ENCODE measurements at places on chromosomes 11 and 22.

GRCh38 chr22:18985780-18986179 is 49.7 kb upstream of the PRODH start:
- no peak for DNase-seq

GRCh38 chr11:104736502-104736901 is 161.8 kb downstream of the CASP12 start:
- no peak for DNase-seq

DNA sequence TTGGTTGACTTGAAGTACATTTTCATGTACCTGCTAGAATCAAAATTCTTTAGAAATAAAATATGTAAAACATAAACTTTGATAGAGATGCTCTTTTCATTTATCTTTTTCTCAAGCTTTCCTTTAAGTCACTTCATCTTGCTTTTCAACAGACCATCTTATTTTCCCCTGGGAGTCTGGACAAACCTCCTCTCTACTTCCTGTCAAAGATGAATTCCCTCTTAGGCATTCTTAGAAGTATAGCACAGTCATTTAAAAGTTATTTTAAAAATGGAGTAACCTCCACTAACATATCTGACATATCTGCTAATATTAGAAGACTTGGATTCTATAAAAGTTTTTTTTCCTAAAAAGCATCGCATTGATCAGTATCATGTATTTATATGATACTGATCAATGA is 84.8 kb upstream of the PAX6 start:
- DNase-seq = no peak

GRCh38 chr11:26011474-26011873 is 320.5 kb upstream of the ANO3 start:
- DNase-seq = no peak

DNA sequence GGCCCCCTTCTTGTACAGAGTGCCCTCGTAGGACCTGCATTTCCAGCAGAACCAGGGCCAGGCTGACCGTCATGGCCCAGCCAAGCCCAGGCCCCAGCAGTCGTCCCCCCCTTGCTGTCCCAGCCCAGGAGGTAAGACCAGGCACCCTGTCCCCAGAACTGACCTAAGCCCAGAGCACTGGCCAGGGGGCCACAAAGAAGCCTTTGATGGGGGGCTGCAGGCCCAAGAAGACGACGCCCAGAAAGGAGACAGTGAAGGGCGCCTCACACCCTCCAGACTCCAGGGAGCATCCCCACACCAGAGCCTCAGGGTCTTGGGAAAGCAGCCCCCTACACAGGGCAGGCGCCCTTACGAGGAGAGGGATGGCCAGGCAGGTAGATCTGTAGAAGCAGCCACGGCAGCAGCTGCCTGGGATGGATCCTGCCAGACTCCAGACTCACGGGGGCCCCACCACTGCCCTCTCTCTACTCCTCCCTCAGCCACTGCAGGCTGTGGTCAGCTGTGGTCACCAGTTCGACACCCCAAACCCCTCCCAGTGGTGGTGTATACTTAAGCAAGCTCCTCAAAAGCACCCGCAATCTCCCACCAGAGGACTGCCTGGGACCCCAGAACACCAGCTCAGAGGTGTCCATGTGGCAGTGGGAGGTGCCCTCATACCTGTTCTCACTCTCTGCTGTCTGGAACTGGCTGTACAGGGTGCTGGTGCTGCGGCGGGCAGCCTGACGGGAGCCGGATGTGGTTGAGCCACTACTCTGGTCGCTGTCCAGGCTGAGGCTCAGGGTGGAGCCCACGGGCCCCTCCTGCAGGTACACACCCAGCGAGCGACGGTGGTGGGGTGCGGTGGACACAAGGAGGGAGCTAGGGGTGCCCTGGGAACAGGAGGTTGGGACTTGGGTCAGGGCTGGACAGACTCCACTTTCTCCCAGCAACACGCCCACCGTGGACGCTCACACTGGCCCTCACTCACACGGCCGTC is 27.0 kb downstream of the SBF1 start:
- no peak for DNase-seq

DNA sequence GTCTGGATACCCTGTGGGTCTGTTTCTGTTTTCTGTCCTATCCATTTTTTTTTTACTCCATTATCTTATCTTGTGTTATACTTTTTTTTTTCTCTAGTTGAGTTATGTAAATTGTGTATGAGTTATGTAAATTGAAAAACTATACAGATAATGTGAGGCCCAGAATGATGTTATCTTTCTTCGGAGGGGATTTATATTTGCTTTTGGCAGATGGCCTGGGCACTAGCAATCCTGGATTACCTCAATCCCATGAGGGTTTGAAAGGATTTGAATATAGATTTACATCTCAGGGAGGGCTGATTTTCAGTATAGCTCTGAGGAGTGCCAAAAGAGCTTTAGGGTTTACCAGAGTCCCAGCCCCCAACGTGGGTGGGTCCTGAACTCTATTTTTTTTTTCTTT is 71.0 kb downstream of the CSTPP1 start:
- DNase-seq = no peak

DNA sequence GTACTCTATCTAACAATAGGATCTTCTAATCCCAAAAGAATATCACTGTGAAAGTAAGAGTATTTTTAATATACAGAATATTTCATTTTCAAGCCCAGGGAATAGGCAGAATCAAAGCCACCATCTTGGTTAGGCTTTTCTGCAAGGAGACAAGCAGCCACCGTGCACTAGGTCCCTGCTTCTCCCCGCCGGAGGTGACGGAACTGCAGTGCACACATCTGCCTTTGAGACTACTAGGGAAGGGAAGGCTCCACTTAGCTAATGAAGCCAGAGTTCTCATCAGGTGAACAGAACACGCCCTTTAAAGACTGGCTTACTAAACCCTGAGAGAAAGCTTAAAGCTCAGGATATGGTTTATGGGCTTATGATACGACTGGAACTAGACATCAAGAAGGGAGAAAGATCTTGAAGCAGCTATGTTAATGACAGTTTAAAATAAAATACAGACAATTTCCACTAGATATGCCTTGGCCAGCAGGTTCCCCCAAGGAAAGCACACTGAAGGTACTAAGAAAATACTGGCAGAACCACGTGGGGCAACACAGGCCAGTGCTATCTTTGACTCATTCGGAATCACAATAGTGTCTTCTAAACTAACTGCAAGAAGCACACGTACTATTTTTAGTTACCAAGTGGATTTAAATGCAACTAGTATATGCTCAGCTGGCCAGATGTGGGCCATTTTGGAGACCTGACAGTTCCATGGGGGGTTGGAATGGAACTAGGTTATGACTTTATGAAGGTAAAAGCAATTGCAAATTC is 127.4 kb upstream of the LMO1 start:
- no peak for DNase-seq

DNA sequence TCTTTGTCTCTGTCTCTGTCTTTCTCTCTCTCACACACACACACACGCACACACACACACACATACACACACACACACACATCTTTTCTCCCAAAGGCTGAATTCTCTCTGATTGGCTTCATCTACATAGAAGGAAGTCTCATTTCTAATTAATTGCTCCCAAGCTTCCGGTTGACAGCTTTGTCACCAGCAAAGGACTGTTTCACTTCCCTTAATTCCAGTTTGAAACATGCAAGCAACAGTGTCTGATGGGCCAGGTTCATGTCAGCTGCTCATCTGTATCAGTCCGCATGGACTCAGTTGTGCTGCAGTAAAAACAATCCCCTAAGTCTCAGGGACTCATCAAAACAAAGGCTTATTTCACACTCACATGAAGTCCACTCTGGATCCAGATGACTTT is 16.2 kb upstream of the PVALB start:
- no peak for DNase-seq

All from dermis microvascular lymphatic vessel endothelial cell (primary cell).